ENCODE measurements at places on chromosomes 1 and 21. TPM values are rescaled to one million over a fixed set of nuclear protein-coding genes. Genes with fewer than 3 reads are reported as not detected.

The GPR52 gene
- total RNA-seq: not detected

The CATSPERE gene
- total RNA-seq: 1.2 TPM

The SV2A gene
- total RNA-seq: 0.51 TPM

The CD1E gene
- not detected for total RNA-seq

The OR10K1 gene
- not detected for total RNA-seq

The MARK1 gene
- total RNA-seq: 0.65 TPM

The HSD3B1 gene
- not detected for total RNA-seq

The KCNA3 gene
- not detected for total RNA-seq

DNA sequence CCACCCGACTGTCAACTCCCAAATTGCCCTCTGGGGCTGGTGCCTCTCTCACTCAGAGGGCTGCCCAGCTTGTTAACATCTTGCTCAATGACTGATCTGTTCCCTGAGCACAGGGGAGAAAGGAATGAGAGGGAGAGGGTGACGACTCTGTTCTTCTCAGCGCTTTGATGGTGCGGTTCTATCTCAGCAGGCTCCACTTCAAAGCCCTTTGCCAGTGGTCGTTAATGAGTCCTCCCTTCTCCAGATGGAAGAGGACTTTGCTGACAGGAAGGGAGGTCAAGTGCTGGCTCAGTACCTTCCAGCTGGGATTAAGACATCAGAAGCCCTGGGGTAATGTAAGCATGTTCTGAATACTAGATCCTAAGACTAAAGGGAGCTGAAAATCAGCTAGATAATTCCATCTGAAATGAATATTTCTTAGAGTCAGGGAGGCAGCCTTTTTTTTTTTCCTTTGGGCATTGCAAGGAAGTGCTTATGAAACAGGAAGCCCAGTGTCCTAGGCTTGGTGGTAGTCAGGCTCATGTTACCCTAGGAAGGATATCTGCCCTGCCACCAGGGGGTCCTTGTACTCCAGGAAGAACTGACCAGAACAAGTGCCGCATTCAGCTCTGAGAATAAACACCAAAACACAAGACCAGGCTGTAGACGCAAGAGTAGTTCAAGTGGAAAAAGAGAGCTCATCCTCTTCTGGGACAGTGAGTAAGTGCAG is 4.7 kb downstream of the FMOD start:
- H3K36me3 ChIP-seq: no peaks in the 10 kb centered on the region
- H3K27me3 ChIP-seq: no peaks in the 10 kb centered on the region
- no peak for DNase-seq
- no peak overlapping the region for H3K4me3 ChIP-seq

- no peak overlapping the region for H3K27ac ChIP-seq
- H3K27me3 ChIP-seq: 0 out of 2 replicates have a peak, but pooled peaks cover 6% of the 10 kb centered on the region
- peak overlapping the region; percentile 69 for H3K4me3 ChIP-seq
- H3K36me3 ChIP-seq: no peaks in the 10 kb centered on the region
Measured at GRCh38 chr1:45206808-45207623, 611 bp upstream of the ZSWIM5 start.

DNA sequence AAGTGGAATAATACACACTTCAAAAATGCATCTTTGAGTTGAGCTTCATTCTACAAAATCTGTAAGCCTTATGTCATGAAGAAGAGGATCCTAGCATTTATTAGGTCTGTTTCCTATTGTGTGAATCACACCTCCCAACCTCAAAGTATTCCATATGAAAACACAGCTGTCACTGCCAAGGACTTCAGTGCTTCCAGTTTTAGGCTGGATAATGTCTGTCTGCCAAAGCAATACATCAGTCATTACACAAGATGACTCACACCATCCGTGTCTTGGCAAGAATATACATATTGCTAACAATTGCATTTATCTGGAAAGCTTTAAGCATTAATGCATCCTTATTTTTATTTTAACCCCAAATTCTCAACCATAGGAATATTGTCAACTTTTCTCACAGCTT is 125.7 kb upstream of the TMPRSS15 start:
- no peaks in the 10 kb centered on the region for H3K4me1 ChIP-seq
- no peak overlapping the region for H3K4me3 ChIP-seq
- no peaks in the 10 kb centered on the region for H3K27me3 ChIP-seq
- no peaks in the 10 kb centered on the region for H3K36me3 ChIP-seq
- H3K27ac ChIP-seq: no peak overlapping the region
- peak; percentile 0 for DNase-seq

DNA sequence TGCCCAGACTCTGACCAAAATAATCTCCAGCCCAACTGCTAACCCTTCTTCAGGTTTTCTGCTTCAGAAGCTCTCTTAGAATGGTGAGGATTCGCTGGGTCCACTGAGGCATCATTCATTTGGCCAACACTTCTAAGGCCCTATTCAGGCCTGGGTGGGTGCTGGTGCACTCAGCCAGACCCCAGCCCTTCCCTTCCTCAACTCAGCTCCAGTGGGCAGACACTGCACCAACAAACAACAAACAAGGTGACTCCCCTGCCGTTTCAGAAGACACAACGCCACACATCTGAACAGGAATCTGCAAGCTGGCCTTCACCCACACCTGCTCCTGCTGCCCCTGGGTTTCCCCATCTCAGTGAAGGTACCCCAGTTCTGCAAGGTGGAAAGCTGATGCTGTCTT is 6.0 kb downstream of the HEYL start:
- H3K4me3 ChIP-seq: peak overlapping the region; percentile 46
- H3K4me1 ChIP-seq: no peaks in the 10 kb centered on the region
- peaks cover 6% of the 10 kb centered on the region for H3K27me3 ChIP-seq
- H3K27ac ChIP-seq: no peak overlapping the region

- H3K27ac ChIP-seq: no peak overlapping the region
- H3K36me3 ChIP-seq: no peaks in the 10 kb centered on the region
- H3K27me3 ChIP-seq: no peaks in the 10 kb centered on the region
- no peak overlapping the region for H3K4me3 ChIP-seq
- no peak for DNase-seq
Measured at GRCh38 chr1:28037946-28038345, 50.5 kb downstream of the EYA3 start.

- H3K4me1 ChIP-seq: peaks cover 27% of the 10 kb centered on the region
- no peaks in the 10 kb centered on the region for H3K27me3 ChIP-seq
- no peak overlapping the region for H3K4me3 ChIP-seq
Measured at GRCh38 chr1:183983371-183984105, 54.0 kb downstream of the COLGALT2 start.

DNA sequence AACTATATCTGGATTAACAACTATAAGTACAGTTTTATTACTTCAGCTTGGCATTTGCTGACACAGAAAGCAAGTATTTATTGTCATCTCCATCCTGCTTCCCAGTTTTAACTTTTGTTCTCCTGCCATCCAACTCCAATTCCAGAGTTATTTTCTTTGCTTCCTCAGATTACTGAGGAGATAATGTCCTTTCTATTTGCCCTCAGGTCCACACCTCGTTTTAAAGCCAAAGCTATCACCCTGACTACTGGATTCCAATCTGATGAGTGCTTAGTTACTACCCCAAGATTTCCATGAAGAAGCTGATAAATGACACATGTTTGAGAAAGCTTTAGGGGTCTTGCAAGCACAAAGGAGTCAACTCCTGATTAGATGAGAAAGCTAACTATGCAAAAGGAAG is 25.2 kb downstream of the ACKR1 start:
- no peaks in the 10 kb centered on the region for H3K4me1 ChIP-seq
- H3K27ac ChIP-seq: no peak overlapping the region

All from GM23248 (cell line).